ENCODE measurements at places on chromosomes 7 and 10. TPM values are rescaled to one million over a fixed set of nuclear protein-coding genes. Genes with fewer than 3 reads are reported as not detected.
A peak's percentile ranks its signal among the peaks of the same experiment; 100 is the strongest.

Gene KLHL7
- 22.5 TPM for total RNA-seq

Gene ZNF804B
- not detected for total RNA-seq

Gene TAS2R41
- 0.73 TPM for total RNA-seq

Gene LRRC61
- 11.0 TPM for total RNA-seq

Gene TET1
- total RNA-seq, result 1.5 TPM

Gene PROSER2
- total RNA-seq, result 0.47 TPM

Gene DPYSL4
- total RNA-seq, result 0.58 TPM

Gene HGF
- total RNA-seq, result not detected

Gene CTAGE15
- not detected for total RNA-seq

Gene TAS2R4
- total RNA-seq, result 5.4 TPM

Gene CCDC3
- not detected for total RNA-seq

- H3K36me3 ChIP-seq, result no peaks in the 10 kb centered on the region
- no peak overlapping the region for H3K27ac ChIP-seq
- no peak overlapping the region for H3K4me3 ChIP-seq
- H3K4me1 ChIP-seq, result no peaks in the 10 kb centered on the region
Observed at GRCh38 chr10:61164458-61165160, 220.6 kb upstream of the RHOBTB1 start.

DNA sequence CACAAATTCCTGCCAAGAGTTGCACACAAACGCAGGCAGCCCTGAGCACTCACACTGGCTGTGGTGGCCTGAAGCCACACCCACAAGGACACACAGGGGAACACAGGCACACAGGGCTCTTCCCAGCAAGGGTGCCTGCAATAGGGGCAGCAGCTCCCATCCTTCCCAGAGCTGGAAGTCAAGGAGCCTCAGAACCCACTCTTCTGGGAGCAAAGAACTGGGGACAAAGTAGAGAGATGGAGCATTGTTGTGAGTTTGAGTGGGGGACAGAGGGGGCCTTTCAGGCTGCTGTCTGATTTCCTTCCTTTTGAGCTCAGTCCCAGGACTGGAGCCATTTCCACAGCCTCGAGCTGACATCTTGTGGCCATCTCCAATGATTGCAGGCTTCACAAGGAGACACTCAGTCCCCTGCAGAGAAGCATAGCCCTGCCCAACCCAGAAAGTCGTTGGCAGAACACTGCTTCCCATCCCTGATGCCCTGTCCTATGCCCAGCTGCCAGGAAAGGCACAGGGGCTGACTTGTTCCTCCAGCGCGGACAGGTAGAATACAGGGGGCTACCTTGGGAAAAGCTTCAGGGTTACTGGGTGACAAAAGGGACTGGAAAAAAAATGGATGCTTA, 34.4 kb upstream of the SLF2 start:
- H3K4me3 ChIP-seq, result no peak overlapping the region
- H3K27me3 ChIP-seq, result no peaks in the 10 kb centered on the region
- no peaks in the 10 kb centered on the region for H3K4me1 ChIP-seq
- H3K27ac ChIP-seq, result no peak overlapping the region
- H3K36me3 ChIP-seq, result no peaks in the 10 kb centered on the region

DNA sequence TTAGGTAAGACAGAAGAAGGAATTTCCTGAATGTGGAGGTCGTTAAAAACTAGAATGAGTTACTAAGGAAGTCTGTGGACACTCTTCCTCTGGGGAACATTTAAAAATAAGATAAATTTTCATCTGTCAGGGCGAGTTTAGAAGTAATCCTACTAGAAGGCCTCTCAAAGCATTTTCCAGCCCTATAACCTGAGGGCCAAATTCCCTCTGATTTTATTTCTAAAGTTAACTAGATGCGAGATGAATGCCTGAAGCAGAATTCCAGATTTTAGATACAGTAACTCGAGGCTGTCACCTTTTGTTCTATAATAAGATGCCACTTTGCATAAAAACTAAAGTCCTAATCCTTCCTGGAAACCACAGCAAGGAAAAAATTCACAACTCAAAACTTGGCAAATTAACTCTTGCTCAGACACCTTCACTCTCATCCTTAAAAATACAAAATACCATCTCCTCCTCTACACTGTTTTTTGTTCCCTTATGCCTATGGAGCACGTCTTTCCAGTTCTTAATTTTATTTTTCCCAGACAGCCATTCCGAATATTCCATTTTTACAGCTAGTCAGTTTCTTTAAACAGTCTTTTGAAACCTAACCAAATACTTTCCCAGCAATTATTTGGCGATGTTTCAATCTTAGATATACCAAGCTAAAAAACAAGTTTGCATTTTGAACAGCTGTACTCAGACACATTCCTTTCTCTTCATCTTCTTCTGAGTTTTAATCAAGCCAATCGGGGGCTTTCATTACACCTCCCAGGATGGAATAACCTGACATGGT, 420.7 kb upstream of the NFE2L3 start:
- no peak for DNase-seq
- H3K4me3 ChIP-seq, result no peak overlapping the region
- no peaks in the 10 kb centered on the region for H3K27me3 ChIP-seq
- H3K36me3 ChIP-seq, result no peaks in the 10 kb centered on the region

GRCh38 chr10:13106387-13107045, 6.6 kb downstream of the OPTN start:
- no peaks in the 10 kb centered on the region for H3K27me3 ChIP-seq
- H3K4me1 ChIP-seq, result peaks cover 92% of the 10 kb centered on the region
- peaks cover 21% of the 10 kb centered on the region for H3K36me3 ChIP-seq
- no peak overlapping the region for H3K4me3 ChIP-seq
- peak overlapping the region; percentile 1 for H3K27ac ChIP-seq

GRCh38 chr7:155227004-155227787, 70.5 kb upstream of the INSIG1 start:
- no peak overlapping the region for H3K4me3 ChIP-seq
- H3K27ac ChIP-seq, result no peak overlapping the region
- H3K27me3 ChIP-seq, result no peaks in the 10 kb centered on the region

DNA sequence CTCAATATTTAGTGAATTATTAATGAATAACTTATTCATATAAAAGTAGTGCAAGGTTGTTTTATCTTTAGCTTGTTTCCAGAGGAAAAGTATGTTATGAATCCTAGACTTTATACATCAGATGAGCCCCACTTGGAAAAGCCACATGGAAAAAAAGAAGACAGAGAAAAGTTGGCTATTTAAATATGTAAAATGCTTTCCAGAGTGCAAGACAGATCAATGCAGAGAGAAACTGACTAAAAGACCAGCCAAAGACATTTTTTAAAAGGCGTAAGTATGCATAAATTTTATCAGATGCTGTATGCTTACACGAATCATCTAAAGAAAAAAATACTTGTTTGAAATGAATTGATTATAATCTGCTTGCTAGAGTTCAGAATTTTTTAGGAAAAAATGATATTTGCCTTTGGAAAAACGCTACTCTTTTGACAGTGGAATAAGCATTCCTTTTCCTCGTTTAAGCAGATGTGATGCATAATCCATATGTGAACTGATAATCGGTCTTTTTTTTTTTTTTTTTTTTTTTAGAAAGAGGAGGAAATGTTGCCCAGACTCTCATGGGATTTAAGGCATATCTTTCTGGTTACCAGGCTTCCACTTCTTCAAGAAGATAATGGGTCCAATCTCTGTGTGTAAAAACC, 70.7 kb downstream of the RELN start:
- H3K36me3 ChIP-seq, result no peaks in the 10 kb centered on the region
- no peak overlapping the region for H3K4me3 ChIP-seq
- no peak for DNase-seq

- H3K27me3 ChIP-seq, result no peaks in the 10 kb centered on the region
- no peak overlapping the region for H3K27ac ChIP-seq
- no peaks in the 10 kb centered on the region for H3K36me3 ChIP-seq
Observed at GRCh38 chr10:20740120-20740519, 157.0 kb downstream of the NEBL start.

DNA sequence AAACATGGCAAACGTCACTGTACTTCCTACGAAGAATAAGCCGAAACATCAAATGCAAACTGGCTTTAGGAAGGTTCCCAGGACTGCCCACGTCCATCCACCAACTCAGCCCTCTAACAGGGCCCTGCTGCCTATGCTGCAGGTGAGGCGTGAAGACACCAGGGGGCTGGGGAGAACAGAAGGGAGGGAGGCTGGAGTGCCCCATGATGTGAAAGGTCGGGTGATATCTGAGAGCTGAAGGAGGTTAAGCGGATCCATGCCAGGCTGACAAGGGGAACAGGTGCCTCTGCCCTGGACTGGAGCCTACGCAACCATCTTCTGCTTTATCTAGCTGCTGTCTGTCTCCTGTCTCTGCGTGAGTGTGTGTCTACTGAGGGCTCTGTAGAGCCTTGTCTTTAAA, 40.2 kb upstream of the ATP6V0A4 start:
- no peaks in the 10 kb centered on the region for H3K36me3 ChIP-seq
- no peak for DNase-seq
- H3K4me1 ChIP-seq, result no peaks in the 10 kb centered on the region
- no peak overlapping the region for H3K27ac ChIP-seq
- no peaks in the 10 kb centered on the region for H3K27me3 ChIP-seq

GRCh38 chr10:128491686-128492085, 365.5 kb upstream of the MKI67 start:
- no peak for DNase-seq
- no peaks in the 10 kb centered on the region for H3K36me3 ChIP-seq
- no peak overlapping the region for H3K4me3 ChIP-seq

DNA sequence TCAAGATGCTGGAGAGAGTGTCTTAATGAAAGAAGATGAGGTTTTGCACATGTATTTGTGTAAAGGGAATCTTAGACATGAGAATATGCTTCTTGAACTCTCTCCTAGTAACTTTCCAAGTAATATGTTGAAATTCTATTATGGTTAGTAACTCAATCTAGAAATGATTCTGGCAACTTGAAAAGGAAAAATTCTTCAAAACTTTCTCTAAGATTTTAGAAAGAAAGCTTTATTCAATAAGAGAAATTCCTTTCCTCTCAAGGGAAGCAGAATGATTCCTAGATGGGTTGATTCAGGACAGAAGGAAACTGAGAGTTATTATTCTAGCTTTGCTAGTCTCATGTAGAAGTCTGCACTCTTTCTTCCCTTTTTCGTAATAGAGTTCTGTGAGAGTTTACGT, 364.3 kb upstream of the PLXDC2 start:
- no peaks in the 10 kb centered on the region for H3K4me1 ChIP-seq
- H3K4me3 ChIP-seq, result no peak overlapping the region
- no peaks in the 10 kb centered on the region for H3K36me3 ChIP-seq
- DNase-seq, result no peak
- no peaks in the 10 kb centered on the region for H3K27me3 ChIP-seq
- H3K27ac ChIP-seq, result no peak overlapping the region

- no peak for DNase-seq
- H3K4me3 ChIP-seq, result no peak overlapping the region
- H3K27me3 ChIP-seq, result peaks cover 30% of the 10 kb centered on the region
- H3K27ac ChIP-seq, result no peak overlapping the region
Observed at GRCh38 chr7:131557652-131558385, 1.4 kb upstream of the PODXL start.

GRCh38 chr10:109348324-109348723, 575.0 kb downstream of the XPNPEP1 start:
- DNase-seq, result no peak
- no peaks in the 10 kb centered on the region for H3K4me1 ChIP-seq
- no peaks in the 10 kb centered on the region for H3K27me3 ChIP-seq
- no peak overlapping the region for H3K4me3 ChIP-seq
- no peaks in the 10 kb centered on the region for H3K36me3 ChIP-seq

GRCh38 chr7:91397612-91398011, 133.4 kb downstream of the FZD1 start:
- no peaks in the 10 kb centered on the region for H3K4me1 ChIP-seq
- no peak overlapping the region for H3K27ac ChIP-seq
- no peak overlapping the region for H3K4me3 ChIP-seq
- no peak for DNase-seq
